ENCODE measurements at places on chromosomes 3 and 15.

DNA sequence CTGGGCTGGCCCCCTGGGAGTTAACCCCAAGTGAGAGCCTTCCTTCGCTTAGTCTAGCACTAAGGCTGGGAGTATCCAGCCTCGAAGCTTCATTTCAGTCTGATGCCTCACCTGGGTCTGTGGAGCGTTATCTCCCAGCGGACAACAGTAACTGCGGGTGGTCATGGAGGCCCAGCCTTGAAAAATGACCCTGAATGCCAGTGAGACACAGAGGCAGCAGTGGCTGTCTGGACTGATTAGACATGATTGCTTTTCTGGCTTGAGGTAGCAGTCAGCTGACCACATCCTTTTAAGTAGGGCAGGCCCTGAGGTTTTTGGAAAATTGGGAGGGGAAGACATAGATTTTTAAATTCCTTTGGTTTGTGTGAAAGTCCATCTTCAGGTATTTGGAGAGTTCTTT, 28.2 kb upstream of the TRIM59 start:
- no peak for DNase-seq

DNA sequence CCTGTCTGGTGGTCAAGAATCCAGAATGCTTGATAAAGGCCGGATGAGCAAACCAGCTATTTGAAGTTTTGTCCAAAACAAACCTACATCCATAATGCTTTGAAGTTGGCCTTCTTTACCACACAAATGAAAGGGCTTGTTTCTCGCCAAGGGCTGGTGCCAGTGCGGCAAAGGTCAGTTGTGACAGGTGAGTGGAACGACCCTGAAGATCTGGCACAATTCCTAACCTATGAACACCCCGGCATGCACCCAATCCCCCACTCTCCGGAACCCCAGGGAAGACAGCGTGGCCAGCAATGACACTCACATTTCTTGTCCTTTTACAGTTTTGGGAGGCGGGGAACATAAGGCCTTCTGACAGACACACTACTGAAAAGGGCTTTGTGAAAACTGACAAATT, 90.6 kb downstream of the ATP10A start:
- no peak for DNase-seq

- DNase-seq: no peak
Observed at GRCh38 chr15:42858999-42859789, 61.4 kb downstream of the TTBK2 start.

DNA sequence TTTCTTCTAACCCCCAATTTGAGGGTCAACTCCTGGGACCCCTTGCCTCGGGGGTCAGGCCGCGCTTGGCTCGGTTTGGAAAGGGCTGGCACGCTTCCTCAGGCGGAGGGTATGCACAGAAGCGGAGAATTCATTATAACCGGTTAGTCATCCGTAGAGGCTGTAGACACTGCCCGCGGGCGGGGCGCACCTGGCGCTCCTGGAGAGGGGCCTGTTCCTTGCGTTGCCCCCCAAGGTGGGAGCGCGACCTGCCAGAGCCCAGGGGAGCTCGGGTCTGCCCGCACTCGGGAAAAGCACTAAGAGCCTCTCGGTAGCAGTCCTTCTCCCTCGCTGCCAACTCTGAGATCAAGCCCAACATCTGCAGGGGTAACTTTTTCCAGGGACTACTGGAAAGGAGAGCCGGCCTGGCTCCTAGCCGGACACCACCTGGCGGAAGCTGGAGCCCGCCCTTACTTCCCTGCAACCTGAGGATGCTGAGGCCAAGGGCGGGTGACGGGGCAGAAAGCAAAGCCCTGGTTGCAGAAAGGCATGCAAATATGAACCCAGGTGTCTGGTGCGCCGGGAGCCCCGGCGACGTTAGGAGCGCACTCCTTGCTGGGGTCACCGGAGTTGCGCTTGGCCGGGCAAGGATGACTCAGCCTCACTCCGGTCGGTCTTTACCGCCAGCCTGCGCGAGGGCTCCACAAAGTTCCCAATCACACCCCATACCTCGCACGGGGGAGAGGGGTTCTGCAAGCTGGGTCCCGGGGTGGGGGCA, 1.5 kb upstream of the CACNA2D3 start:
- no peak for DNase-seq

DNA sequence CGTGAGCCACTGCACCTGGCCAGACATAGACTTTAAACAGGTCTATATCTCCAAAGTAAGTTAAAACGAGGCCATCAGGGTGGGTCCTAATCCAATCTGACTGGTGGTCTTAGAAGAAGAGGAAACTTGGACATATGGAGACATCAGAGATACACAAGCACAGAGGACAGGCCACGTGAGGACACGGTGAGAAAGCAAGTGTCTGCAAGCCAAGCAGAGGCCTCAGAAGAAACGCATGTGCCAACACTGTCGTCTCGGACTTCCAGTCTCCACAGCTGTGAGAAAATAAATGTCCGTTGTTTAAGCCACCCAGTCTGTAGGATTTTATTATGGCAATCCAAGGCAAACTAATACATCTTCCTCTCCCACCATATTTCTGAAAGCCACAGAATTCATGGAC, 43.9 kb downstream of the MRPL46 start:
- no peak for DNase-seq

GRCh38 chr3:194166682-194167479, 30.9 kb downstream of the HES1 start:
- DNase-seq: no peak

DNA sequence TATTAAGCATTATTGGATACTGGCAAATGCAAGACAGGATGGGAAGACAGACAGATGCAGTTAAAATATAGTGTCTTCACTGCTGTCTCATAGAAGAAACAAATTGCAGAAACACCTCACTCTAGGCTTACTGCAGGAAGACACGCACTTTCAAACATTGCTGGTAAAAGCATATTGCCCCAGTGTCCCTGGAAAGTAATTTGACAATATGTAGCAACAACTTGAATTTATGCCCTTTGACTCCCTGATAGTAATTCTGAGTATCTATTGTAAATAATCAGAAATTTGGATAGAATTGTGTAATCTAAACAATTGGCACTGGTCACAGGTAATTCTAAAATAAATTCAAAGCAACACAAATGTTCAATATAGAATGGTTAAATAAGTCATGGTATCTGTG, 62.0 kb downstream of the MSL2 start:
- no peak for DNase-seq

- DNase-seq: no peak
Observed at GRCh38 chr3:69388241-69388640, 2.4 kb upstream of the FRMD4B start.

DNA sequence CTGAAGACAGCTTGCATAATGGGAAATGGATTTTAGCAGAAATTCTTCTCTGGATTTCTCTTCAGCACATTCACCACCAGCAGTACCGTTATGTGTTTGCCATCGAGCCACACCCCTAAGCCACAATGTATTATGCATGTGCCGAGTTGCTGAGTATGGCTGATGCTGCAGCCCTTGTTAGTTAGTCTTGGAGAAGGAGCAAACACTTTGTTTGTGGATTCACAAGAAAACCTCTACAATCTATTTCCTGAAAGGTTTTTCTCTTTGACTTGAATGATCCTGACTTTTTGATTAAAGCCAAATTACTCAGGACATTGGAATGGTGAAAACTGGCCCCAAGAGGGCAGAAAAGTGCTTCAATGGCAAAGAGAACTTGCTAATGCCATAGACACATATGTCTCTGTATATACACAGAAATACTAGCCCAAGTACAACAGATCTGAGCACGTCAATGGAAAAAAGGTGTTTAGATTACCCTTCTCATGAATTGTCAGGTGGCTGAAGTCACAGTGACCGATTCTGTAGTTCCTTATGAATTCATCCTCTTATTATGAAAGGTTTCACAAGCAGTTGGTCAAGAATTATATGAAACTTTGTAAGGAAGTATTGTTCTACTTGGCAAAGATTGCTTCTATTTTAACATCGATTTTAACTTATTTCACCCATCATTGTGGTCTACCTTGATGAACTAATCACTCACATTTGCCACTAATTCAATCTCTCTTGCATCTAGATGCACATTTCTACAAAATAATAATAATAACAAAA, 103.0 kb downstream of the P3H2 start:
- DNase-seq: no peak

- no peak for DNase-seq
Observed at GRCh38 chr15:80396096-80396495, 8.1 kb upstream of the ARNT2 start.

DNA sequence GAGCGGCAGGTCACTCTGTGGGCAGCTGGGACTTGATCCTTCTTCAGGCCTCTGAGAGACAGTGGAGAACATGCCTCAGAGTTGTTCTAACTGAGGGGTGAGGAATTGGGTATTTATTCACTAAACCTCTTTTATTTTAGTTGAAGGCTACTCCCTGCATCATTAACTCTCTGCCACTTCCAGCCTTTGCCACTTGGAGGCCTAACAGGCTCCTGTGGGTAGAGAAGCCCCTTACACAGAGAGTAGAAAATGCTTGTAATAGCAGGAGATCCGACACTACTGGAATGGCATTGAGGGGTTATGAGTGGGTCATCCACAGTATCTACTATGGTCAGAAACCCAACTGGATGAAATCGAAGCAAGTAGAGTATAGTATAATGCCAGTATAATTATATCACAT, 81.7 kb downstream of the RYR3 start:
- DNase-seq: no peak

GRCh38 chr3:41716471-41716870, 245.4 kb downstream of the ULK4 start:
- no peak for DNase-seq

DNA sequence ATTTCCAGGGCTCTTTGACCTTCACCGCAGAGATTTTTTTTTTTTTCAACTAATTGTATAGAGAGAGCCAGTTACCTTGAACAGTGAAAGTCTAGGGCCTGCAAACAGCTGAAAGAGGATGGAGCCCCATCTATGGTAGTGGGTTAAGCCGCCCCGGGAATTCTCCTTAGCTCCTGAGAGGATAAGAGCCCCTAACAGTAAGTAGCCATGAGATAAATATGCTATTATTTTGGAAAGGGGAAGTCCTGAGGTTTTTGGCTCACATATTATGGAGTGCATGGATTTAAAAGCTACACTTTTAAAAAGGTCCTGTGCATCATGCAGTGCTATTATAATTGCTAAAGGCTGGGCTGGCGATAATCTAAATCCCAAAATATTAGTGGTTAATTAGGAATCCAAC, 115.0 kb downstream of the FBN1 start:
- no peak for DNase-seq

- DNase-seq: no peak
Observed at GRCh38 chr15:85800478-85801123, 5.9 kb upstream of the KLHL25 start.

DNA sequence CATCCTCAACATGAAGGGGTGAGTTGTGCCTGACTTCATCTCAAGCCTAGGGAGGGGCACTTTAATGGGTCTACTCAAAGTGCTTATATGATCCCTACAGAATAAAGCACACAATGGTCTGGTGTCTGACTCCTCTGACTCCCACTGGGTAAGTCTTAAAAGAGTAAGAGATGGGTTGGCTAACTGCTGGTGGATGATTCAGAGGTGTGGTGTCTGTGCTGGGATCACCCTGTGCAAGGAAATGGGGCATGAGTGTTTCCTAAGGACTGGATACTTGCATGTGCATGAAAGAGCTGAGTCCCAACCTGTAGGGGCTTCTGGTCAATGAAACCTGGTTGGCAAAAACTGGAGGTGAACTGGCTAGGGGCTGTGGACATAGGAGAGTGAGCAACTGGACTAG, 158.8 kb downstream of the IL20RB start:
- no peak for DNase-seq

DNA sequence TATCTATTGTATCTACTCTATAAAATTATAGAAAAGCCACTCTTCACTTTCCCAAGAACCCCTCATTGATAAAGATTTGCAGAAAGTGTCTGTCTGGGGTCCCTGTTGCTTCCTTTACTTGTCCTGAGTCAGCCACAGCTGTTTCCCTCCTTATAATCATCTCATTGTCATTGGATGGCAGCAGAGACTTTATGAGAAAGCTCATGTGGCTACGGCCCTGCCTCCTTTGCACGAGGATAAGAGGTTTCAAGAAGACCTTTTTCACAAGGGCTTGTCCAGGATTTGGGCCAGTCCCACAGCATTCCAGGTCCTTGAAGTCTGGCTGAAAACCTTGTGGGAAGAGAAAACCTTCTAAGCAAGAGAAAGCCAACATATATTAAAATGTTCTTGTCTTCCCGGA, 41.9 kb upstream of the THBS1 start:
- no peak for DNase-seq

DNA sequence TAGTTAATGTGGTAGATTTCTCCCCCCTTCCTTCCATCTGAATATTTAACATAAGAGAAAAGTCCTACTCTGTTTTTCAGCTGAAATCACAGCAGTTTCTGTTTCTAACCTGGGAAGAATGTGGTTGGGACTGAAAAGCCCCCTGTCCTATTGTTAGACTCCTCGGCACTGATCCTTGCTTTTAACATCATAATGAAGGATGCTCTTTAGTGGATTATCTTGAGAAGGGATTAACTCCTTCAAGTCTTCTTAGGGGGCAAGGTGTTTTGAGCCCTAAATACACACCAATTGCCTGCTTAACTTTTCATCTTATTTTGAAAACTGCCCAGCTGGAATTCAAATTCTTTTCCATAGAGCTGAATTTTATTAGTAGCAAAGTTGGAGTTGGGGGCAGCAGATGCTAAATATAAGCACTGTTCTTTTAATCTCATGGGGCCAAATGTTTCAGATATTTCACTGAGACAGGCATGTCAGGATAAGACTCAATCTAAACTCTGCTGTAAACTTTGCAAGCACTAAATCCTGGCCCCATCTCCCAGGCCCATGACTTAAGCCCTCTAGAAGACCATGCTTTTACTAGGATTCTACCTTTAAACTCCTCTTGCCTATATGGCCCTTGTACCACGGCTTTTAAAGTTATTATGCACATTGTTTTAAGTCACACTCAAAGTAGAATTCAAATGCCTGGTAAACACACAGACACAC, 243.2 kb upstream of the NR2F2 start:
- no peak for DNase-seq

- no peak for DNase-seq
Observed at GRCh38 chr3:149969110-149969939, 1.4 kb downstream of the PFN2 start.

DNA sequence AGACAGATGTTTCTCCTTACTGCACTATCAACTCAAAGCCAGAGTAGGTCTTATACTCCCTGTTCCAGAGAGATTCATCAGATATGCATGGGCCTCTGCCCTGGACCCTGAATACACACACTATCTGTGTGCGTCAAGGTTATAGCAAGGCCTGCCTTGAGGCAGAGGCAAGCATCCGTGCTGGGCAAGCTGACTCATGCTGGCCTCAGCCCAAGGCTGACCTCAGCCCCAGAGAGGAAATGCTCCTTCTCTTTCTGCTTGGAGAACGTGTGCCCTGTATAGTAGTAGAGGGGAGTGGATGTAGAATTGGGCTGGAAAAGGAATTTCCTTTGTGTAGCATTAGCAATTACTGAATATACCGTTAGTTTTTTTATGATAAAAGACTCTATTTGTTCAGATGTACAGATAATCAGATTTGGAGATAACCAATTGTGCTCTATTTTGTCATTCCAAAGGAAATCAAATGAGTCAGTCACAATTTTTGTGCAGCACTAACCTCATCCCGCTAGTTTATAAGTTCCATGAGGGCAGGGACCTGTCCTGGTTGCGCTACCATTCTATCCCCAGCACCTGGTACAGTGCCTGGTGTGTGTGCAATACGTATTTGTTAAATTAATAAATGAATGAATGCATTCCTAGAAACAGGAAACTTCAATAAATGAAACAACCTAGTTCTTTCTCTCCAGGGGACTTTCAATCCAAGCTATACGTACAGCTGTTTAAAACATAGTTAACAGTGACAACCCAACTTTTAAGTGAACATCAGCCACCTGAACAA, 13.3 kb upstream of the PAQR9 start:
- no peak for DNase-seq
